ENCODE measurements at places on chromosomes 5 and 9.

GRCh38 chr5:89421035-89421434 lies 538.1 kb upstream of the MEF2C start:
- no peak for DNase-seq

DNA sequence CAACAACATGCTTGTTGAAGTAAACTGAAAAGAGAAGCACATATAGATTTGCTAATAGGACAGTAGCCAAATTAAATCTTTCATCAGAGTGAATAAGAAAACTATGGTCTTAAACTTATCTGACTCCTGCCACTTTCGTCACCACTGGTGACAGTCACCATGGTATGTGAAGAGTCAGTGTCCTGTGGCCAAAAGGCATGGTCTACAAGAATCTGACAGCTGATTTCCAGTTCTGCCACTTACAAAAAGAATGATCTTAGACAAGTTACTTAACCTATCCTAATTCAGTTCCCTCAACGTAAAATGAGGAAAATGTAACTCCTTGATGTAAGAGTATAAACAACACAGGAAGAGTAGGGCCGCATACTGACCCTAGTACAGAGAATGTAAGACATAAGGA lies 102.0 kb downstream of the LPAR1 start:
- DNase-seq, result no peak

DNA sequence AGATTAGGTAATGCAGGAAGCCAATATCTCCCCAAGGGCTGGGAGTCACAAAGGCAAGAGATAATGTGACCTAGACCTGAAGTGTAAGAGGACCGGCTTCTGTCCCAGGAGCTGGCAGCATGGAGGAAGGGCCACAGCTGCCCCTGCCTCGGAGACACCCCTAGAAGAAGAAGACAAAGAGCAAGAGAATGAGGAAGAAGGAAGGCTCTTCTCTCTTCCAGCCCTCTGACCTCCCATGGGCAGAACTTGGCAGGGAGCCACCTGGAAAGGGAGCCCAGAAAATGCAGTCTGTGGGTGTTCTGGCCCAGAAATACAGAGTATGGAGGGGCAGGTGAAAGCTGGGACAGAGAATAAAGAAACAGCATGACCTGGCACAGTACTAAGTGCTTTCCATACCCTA lies 151.0 kb downstream of the C5orf15 start:
- no peak for DNase-seq

GRCh38 chr5:44385291-44385900 lies 3.8 kb downstream of the FGF10 start:
- DNase-seq, result no peak

DNA sequence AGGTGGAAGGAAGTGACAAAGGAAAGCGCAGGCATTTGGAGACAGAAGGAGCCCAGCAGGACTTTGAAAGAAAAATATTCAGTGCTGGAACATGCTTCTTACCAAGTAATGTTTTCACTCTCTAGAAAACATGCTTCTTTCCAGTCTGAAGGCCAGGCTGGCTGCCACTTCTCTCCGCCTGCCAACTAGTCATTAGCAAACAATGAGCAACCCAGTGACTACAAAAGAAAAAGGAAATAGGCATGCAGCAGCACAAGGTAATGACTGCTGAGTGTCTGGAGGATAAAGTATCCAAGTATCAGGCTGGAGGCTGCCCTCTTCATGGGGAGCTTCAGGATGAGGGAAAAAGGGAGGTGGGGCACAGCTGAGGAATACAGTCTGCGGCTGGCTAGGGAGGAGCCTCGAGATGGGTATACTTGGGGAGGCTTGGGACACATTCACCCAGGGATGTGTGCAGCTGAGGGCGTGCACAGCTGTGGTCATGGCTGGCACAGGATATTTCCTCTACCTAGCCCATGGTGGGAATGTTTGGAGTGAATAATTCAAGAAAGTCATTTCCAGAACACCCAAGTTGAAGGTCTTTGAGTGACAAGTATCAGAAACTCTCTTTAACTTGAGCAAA lies 161.5 kb upstream of the KIF2A start:
- DNase-seq, result no peak
